AG09309 (cell line): ENCODE measurements at places on chromosomes 3 and 15.

- no peak for DNase-seq
These were observed 358.0 kb upstream of the TGFBR2 start for GRCh38 chr3:30248423-30248822.

DNA sequence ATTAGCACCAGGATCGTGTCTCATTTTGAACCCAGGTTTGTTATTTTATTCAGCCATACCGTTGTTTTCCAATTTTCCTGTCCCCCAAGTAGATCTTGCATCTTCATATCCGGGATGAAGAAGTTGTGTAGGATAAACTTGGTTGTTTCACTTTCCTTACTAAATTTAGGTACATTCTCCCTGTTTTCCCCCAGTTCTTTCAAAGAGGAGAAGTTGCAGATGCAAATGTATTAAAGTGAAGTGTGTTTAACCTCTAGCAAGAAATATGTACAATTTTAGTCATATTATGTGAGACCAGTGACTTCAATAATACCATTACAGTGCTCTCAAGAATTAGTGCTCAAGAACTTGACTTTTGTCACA lies 1.3 kb downstream of the ATXN7 start:
- DNase-seq: no peak

- DNase-seq: no peak
These were observed 35.1 kb upstream of the PPARG start for GRCh38 chr3:12253516-12254343.

- DNase-seq: no peak
These were observed 34.9 kb upstream of the NRROS start for GRCh38 chr3:196604548-196604947.

- DNase-seq: no peak
These were observed 9.2 kb upstream of the HHLA2 start for GRCh38 chr3:108287146-108287545.

DNA sequence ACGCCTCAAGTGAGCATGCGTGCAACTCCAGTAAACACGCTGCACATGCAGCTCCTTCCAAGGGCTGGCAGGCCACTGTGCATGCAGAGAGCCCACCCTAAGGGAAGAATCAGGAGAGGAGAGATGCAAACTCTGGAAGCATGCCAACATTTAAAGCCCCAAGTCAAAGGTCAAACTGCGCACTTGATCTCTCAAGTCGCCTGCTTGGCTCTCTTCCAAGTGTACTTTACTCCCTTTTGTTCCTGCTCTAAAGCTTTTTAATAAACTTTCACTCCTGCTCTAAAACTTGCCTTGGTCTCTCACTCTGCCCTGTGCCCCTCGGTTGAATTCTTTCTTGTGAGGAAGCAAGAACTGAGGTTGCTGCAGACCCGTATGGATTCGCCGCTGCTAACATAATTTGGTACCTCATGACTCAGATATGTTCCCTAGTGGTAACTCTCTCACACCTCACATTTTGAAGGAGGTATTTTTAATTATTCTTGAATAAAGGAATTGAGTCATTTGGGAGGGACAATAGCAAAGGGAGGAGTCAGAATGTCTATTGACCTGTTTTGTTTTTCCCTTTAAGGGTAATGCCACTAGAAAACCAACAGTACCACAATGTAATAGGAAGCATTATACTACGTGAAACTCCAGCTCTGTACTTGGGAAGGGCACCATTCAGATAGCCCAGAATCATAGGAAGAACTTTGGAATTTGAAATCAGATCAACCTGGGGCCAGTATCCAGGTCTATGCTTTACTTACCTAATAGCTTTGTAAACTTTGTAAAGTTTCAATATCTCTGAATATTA lies 19.6 kb upstream of the DGKG start:
- DNase-seq: no peak
